HTR-8/SVneo (cell line): ENCODE measurements at places on chromosomes 3 and 15.

GRCh38 chr3:48655606-48656005 lies 7.1 kb downstream of the CELSR3 start:
- no peak for DNase-seq

- no peak for DNase-seq
These were observed 229.5 kb upstream of the GRM7 start for GRCh38 chr3:6631376-6631775.

- no peak for DNase-seq
These were observed 397.4 kb upstream of the TPM1 start for GRCh38 chr15:62644889-62645742.

GRCh38 chr3:149247008-149247710 lies 25.5 kb upstream of the CP start:
- no peak for DNase-seq

GRCh38 chr3:37170060-37170459 lies 4.3 kb downstream of the LRRFIP2 start:
- DNase-seq, result no peak

GRCh38 chr3:3686907-3687648 lies 112.2 kb upstream of the LRRN1 start:
- no peak for DNase-seq
